ENCODE measurements at places on chromosomes 4 and X.

DNA sequence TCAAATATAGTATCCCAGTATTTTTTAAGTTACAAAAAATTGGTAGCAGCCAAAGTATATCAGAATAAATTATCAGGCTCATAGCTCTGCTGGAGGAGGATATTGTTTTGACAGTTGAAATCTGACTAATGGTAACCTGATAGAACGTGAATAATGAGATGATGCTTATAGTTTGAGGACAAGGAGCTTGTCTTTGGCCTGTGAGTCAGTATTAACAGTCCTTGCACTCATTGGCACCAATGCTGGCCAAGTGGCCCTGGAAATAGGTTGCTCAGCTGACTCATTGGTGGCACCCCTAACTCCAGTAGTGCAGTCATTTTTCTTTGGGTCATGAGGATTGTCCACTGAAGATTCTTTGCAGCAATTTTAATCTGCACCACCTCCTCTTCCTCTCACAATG is 203.3 kb upstream of the JADE1 start:
- no peak for DNase-seq

GRCh38 chrX:119638725-119639471 is 32.7 kb upstream of the NKRF start:
- DNase-seq: no peak

DNA sequence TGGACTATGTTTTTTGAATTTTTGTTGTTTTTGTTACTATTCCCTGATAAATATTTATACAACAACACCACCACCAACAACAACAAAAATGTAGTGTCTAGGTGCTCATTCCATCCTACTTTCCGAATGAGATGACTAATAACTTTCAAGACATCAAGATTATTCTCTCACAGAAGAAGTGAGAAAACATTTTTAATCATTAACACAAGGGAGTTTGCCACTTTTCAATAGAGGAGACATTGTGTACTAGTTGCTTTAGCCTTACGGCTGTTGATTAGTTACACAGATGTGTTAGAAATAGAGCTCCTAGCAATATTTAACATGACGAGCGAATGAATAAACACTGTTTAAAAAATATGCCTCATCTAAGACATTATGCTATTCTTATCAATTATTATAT is 898.8 kb downstream of the C4orf33 start:
- no peak for DNase-seq

DNA sequence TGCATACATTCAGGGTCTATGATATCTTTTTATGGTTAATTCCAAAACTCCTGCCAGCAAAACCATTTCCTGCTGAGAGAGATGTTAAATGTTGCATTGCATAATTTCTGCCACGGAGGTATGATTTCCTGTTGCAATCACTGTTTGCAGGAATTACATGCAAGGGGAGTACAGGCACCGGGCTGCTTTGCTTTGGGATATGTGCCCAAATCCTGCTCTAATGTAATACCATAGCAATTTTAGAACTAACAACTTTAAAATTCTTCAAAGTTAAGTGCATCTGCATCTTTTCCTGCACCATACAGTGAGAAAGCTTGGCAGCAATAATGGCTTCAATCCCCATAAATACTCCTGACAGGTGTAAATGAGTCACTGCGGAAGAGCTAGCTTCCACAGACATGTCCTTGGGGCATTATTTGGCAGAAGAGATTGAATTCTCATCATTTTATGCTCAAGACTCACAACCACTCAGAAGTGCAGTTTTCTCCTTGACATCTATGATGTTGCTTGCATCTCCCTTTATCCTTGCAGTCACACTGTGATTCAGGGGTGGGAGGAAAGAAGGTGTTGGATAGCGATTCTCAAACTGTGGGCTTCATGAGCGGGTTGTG is 29.6 kb downstream of the TRIM2 start:
- no peak for DNase-seq

DNA sequence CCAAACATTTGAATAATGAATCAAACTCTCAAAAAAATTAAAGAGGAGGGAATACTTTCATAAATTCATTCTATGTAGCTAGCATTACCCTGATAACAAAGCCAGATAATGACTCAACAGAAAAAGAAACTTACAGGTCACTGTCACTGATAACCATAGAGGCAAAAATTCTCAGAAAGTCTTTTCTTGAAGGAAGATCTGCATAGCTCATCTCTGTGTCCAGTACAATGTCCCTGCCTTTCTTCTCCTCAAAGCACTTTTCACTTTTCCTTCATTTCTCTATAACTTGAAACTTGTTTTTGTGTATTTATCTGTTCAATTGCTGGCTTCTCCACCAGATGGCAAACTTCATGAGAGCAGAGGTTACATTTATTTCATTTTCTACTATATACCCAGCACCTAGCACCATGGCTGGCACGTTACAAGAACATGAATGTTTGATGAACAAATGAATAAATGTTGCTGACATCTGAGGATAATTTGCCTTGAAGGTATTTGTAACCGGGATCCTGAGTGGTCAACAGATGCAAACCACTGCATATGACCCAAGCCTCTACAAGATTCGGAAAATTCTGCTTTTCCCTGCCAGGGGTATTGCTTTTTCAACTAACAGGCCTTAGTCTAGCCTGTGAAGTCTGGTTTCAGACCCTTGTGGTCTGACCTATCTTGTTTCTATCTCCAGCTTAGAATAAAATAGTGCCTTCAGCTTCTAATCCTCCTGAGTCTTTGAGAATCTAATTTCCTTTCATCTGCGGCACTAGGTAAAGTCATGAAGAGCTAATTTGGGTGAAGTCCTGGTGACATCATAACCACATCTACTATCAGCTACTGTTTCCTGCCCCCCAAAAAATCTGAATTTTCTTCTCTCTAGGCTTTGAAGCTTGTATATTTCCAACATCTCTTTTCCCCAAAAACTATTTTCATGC is 52.5 kb upstream of the ANTXR2 start:
- no peak for DNase-seq

DNA sequence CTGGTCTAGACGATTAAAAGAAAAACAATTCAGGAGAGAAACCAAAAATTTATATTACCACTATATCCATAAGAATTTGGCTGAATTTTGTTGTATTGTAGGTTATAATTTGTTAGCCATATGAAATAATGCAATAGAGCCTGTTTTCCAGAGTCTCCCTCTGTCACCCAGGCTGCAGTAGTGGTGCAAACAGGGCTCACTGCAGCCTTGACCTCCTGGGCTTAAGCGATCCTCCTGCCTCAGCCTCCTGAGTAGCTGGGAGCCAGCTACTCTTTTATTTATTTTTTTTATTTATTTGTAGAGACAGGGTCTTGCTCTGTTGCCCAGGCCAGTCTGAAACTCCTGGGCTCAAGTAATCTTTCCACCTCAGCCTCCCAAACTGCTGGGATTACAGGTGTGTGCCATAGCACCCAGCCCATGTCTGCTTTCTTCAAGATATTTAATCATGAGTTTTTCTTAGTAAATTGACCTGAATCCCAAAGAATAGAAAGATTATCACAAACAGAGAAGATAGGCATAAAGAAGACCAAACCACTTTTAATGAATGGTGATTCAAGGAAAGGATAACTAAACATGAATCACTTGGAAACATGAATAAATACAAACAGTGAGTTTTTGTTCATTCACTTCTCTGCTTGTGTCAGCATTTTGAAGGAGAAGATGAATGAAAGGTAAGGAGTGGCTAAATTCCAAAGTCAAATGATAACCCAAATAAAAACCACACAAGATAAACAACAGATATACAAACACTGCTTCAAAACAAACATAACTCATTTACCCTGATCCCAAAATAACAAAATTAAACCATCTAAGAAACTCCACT is 82.1 kb downstream of the PPP3CA start:
- DNase-seq: no peak

GRCh38 chrX:2708592-2709188 is 17.6 kb downstream of the CD99 start:
- DNase-seq: no peak

GRCh38 chr4:111631215-111631999 is 513.8 kb upstream of the FAM241A start:
- DNase-seq: no peak

- no peak for DNase-seq
These were observed 46.7 kb downstream of the LARP1B start for GRCh38 chr4:128107766-128108165.

- DNase-seq: no peak
These were observed 42.6 kb upstream of the PDE5A start for GRCh38 chr4:119671205-119671604.

- DNase-seq: no peak
These were observed 224.2 kb upstream of the EMCN start for GRCh38 chr4:100742045-100742444.

GRCh38 chrX:8349816-8350544 is 114.7 kb upstream of the VCX3B start:
- DNase-seq: no peak

- peak; percentile 24 for DNase-seq
These were observed 2.6 kb downstream of the PLP1 start for GRCh38 chrX:103779141-103779789.

DNA sequence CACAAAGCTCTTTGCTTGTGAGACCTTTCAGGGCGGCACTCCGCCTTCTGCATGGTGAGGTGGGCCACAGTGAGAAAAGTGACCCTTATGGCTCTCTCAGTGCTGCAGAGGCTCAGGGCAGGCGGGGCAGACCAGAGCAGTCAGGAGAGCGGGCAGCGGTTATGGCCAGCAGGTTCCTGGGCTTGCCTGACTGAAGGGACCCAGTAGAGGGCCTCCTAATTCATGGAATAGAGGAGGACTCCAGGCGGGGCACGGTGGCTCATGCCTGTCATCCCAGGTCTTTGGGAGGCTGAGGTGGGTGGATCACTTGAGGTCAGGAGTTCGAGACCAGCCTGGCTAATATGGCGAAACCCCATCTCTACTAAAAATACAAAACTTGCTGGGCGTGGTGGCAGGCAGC is 91.4 kb downstream of the CLNK start:
- DNase-seq: no peak

DNA sequence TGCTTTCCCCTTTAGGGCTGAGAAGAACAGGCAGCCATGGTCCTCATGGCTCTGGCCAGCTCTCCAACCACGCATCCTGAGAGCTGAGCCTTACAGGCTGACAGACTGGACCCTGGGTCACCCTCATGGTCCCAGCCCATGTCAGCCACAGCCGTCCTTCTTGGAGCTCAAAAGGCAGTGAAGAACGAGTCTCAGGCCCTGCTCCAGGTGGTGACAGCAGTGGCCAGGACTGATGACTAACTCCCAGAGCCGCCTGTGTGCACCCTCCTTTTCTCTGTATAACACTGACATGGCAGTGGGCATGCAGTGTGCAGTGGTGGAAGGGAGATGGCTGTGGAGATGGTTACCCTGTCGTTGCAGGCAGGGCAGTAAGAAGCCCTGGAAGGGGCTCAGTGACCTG is 10.3 kb upstream of the DUSP9 start:
- no peak for DNase-seq

GRCh38 chr4:17358241-17358640 is 153.6 kb downstream of the QDPR start:
- no peak for DNase-seq

GRCh38 chr4:70746179-70746839 is 24.5 kb downstream of the RUFY3 start:
- DNase-seq: no peak

DNA sequence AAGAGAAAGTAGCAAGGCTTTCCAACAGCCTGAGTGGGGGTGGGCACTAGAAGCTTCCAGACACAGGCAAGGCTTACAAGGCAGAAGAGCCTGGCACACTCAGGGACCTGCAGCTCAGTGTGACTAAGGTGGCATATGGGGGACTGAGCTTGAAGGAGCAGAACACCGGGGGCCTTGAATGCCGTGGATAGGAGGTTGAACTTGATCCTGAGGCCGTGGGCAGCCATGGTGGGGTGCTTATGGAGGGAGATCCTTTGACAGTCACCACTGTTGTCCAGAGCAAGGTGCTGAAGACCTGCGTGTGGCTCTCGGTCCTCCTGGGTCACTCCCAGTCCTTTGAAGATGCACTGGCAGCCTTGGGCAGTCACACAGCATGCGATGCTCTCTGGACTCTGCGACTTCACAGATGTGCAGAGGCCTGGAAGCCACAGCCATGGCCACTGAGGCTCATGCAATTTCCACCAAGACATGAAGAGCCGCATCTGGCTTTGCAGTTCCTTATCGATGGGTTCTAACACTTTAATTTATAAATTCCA is 18.3 kb downstream of the C4orf50 start:
- no peak for DNase-seq

- no peak for DNase-seq
These were observed 89.8 kb upstream of the SPRY1 start for GRCh38 chr4:123306769-123307168.

DNA sequence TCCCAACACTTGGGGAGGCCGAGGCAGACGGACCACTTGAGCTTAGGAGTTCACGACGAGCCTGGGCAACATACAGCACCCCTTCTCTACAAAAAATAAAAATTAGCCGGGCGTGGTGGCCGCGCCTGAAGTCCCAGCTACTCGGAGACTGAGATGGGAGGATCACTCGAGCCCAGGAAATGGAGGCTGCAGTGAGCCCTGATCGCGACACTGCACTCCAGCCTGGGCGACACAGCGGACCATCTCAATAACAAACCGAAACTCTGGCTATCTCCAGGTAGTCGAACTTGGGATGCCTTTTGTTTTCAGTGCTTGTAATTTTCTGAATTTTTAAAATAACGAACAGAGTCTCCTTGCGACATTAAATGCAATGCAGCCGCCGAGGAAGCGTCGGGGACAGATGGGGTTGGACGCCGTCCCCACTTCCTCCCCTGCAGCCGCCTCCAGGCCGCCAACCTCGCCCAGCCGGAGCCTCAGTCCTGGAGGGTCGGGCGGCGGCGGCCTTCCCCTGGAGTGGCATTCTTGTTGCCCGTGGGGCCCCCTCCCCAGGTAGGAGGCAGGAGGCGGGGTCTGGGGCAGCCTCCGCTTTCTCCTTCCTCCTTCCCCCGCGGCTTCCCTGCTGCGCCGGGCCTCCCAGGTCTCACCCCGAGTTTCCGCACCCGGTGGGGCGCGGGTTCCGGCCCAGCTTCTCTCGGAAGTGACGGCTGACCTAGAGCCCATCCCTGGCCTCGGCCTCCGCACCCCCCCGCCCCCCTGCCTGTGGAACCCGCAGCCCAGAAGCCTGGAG is 14.6 kb downstream of the HMX1 start:
- peak; percentile 81 for DNase-seq

- no peak for DNase-seq
These were observed 27.1 kb downstream of the PIR start for GRCh38 chrX:15465896-15466651.

- peak; percentile 78 for DNase-seq
These were observed 2.3 kb upstream of the PHOX2B start for GRCh38 chr4:41750626-41751448.

DNA sequence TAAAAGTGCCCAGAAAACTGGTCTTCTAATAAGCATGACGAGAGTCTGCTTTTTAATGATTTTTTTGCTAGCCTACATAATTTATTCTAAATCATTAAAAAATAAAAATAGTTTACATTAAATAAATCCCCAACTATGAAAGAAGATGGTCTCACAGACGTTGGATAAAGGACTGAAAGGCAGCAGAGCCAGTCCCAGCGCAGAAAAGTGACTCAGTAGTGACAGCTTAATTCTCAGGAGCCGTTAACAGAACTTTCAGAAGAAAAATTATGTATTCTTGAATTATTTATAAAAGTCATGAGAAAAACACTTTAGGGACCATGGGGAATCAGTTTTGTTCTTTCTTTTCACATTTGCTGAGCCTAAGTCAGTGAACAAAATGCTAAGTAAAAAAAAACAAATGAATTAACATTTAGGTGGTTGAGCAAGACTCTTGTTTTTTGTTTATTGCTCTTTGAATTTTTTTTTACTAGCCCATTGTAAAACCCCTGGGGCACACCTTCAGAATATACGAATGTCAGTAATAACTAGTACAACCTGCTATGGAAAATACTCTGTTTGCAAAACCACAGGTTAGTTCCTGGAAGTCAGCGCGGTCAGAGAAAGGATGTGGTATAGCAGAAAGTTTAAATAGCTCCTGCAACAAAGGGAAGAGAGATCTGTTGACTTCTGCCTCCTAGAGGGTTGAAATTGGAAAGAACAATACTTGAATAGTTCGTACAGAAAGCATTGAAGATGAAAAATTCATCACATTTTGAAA is 50.4 kb upstream of the CCDC160 start:
- no peak for DNase-seq
